Lower leg skin (tissue), 4 donors: ENCODE measurements at places on chromosomes 5 and 9. TPM values are rescaled to one million over a fixed set of nuclear protein-coding genes. Genes with fewer than 3 reads are reported as not detected.

DNA sequence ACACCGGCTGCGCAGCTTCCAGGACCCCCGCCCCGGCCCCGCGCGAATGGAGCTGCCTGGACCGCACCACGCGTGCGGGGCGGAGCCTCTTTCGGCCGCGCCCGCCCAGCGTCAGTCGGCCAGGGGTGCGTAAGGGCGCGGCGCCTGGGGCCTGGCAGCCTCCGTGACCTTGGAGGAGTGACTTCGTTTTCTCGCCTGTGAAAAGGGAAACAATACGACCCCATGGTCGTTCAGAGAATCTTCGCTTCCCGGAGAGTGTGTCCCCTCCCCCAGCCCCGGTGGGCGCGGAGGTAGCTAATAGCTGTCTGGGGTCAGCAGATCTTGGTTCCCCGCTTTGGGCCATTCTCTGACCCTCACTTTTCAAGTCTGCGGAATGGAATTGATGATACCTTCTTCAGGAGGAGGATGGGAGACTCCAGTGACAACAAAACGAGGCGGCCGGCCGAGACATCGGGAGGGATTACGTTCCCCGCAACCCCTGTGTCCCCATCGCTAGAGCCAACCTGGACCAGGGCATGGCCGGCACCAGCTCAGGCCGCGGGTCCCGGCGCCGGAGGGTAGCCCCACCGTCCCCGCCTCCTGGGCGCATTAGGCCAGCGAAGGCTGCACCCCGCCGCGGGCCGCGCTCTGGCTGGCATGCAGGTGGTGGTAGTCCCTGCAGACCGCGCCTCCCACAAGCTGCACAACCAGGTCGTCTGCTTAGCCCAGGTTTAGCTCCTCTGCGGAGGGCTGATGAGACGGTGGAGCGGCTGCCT is 5.5 kb upstream of the CDHR2 start:
- peak; percentile 94 for DNase-seq

- no peak for DNase-seq
Observed at GRCh38 chr5:83991566-83992224, 271.0 kb upstream of the HAPLN1 start.

DNA sequence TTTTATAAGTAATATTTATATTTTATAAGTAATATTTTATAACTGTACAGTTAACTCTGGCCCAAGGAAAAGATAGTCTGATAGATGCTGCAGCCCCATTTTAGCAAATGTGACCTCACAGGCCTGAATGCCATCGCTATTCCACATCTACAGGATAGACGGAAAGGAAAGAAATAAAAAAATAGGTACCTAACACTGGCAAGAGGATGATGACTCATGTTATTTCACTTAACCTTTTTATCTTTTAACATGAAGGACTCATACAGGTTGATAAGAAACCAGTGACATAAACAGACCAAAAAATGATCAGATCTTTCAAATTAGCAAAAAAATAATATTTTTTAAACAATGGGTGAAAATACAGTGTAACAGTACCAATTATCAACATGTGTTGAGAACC is 2.7 kb downstream of the CD274 start:
- DNase-seq: no peak

DNA sequence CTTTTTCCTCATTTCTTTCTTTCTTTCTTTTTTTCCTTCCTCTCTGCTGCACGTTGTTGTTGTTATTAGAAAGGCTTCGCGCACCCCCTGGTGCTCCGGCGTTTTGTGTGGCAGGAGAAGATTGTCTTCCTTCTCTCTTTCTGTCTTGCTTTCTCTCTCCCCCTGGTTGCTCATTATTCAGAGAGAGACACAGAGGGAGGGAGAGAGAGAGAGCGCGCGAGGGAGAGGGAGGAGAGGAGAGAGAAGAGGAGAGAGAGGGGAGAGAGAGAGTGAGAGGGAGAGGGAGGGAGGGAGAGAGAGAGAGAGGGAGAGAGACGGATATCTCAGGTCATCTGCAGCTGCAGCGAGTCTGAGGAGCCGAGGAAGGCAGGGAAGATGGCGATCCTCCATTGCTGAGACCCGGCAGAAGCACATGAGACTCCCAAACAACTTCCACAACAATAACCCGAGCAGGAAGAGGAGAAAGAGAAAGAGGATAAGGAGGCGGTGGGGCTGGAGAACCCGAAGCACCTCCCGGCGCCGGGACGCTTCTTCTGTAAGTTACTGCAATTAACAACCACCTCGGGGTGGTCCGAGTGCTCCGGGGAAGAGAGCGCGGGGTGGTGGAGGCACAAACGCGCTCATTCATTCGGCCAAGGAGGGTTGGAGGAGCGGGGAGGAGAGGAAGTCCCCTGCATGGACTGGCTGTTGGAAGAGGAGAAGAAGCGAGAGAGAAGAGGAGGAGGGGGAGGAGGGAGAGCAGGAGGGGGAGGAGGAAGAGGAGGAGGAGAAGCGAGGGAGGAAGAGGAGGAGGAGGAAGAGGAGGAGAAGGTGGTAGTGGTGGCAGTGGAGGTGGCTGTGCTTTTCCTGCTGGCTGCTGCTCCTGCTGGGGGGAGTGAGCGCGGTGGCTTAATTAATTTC is at the start of gene ZNF462:
Gene ZNF462, plus strand, starts transcription at position 346 of the 900 bp plus-strand sequence. CDS start 60,218 bp downstream, outside the sequence.
- no peak for DNase-seq

- DNase-seq: no peak
Observed at GRCh38 chr5:94941122-94941755, 322.8 kb downstream of the SLF1 start.

DNA sequence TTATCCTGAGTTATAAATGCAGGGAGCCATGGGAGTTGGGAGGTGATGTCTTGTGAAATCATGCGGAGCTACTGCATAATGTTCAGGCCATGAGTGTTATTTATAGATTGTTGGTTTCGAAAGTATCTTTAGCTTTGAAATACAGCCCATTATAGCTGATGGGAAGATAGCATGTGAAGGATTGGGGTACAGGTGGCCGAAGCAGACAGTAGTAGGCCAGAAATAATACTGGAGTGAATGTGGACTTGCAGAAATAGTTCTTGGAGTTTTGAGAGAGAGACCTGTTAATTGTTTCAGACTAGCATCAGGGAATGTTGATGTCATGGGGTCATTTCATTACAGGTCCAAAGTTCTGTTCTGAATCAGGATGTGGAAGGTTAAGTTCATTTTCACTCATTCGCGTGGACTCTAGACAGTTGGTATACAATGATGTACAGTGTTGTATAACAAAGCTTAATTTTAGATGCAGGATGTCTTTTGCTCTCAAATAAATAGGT is 3.8 kb downstream of the ATP6V1G1 start:
- DNase-seq: no peak

GRCh38 chr9:92671323-92671722 is 1.4 kb upstream of the IPPK start:
- DNase-seq: peak; percentile 90

- DNase-seq: no peak
Observed at GRCh38 chr9:91658513-91659105, 235.0 kb upstream of the NFIL3 start.

GRCh38 chr5:24804221-24804681 is 159.5 kb upstream of the CDH10 start:
- DNase-seq: no peak

DNA sequence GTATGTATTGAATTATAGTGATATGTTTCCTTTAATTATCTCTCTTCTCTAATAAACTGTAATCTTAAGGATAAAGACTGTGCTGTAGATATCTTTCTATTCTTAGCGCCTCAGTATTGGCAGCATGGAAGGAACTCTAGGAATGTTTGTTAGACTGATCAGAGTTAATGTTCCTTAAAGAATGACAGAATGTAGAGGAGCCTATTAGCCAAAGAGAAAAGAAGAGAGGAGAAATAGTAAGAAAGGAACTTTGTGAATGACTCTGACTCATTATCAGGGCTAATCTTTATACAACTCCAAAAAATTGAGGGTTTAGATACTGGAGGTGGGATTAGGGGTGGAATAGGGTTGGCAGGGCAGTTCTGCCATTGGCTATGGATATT is 59.0 kb upstream of the NUDT12 start:
- no peak for DNase-seq

- DNase-seq: no peak
Observed at GRCh38 chr5:174737330-174737729, 12.9 kb downstream of the MSX2 start.

DNA sequence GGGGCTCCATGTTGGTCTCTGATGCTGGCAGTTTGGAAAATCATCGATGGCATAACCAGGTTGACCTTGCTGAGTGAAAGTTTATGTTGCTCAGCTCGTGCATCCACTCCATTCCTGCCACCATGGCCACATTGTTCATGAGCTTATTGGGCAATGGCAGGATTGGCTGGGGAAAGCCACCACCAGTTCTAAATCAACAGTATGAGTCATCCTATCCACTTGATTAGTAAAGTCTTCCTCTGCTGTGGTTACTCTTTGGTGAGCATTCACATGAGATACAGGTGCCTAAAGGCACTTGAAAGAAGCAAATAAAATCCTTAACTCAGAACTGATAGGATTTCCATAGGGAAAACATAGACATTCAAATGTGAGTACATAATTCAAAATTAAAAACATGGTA is 131.8 kb upstream of the FBN2 start:
- no peak for DNase-seq

DNA sequence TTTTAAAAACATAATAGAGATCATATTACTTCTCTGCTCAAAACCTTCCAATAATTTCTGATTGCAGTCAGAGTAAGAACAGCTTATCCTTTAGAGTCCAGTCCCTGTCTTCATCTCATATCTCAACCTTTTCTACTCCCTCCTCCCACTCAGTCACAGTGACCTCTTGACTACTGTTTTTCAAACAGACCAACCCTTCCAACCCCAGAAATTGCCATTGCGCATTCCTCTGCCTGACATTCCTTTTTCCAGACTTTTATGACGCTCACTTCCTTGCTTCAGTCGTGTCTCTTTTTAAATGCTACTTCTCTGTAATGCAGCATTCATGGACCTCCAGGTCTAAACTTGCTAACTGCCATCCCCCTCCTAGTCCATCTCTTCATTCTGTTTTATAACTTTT is 800.5 kb downstream of the BRINP1 start:
- no peak for DNase-seq

DNA sequence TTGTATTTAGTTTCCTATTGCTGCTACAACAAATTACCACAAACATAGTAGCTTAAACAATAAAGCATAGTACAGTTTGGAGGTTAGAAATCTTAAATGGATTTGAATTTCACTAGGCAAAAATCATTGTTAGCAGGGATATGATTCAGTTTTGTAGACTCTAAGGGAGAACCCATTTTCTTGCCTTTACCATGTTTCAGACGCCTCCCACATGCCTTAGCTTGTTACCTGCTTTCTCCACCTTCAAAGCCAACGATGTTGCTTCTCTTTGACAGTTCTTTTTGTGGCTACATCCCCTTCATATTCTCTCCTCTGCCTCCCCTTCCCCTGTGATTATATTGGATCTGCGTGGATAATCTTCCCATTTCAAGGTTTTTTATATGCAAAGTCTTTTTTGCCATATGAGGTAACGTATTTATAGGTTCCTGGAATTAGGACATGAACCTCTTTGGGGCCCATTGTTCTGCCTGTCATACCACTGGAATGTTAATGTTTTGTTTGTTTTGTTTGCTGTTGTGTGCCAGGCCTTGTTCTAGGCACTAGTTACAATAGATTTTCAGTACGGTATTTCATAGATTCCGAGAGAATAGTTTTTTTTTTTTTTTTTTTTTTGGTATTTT is 54.1 kb downstream of the UHRF2 start:
- DNase-seq: no peak

GRCh38 chr5:170408877-170409660 is 19.9 kb upstream of the KCNMB1 start:
- DNase-seq: no peak

- no peak for DNase-seq
Observed at GRCh38 chr5:102289251-102289899, 6.7 kb downstream of the SLCO4C1 start.

DNA sequence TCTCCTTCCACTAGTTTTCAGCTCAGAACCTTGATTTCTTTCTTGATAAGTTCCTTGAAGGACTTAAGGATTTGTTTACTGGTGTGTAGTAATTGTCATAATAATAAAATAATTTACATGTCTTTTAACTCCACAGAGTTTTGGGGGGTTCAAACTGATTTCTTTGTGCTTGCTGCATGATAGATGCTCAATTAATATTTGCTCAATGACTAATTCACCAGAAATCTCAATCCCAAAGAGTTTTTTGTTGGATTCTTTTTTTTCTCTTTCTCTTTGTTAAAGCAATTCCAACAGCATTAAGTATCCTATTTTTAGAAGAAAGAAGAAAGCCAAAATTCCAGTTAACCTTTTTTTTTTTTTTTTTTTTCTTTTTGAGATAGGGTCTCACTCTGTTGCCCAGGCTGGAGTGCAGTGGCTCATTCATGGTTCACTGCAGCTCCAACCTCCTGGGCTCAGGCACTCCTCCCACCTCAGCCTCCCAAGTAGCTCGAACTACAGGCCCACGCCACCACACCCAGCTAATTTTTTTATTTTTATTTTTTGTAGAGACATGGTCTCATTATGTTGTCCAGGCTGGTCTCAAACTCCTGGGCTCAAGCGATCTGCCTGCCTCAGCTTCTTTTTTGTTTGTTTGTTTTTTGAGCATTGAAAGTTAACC is 10.8 kb downstream of the FAF2 start:
- no peak for DNase-seq

DNA sequence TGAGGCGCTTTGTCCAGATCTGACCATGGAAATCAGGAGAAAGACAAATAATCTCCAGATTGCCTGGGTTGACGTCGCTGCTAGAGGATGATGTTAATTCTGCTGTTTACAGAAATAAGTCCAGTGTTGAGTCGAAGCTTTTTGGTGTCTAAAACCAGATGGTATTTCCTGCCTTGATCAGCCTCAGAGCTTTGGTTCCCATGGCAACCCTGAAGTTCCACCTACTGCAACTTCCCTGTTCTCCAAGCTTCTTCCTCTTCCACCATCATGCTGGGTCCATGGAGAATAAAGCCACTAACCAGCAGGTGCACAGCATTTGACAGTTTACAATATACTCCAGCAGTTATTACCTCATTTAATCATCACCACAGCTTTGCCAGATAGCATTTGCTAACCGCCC is 18.0 kb upstream of the GABBR2 start:
- DNase-seq: peak; percentile 21

DNA sequence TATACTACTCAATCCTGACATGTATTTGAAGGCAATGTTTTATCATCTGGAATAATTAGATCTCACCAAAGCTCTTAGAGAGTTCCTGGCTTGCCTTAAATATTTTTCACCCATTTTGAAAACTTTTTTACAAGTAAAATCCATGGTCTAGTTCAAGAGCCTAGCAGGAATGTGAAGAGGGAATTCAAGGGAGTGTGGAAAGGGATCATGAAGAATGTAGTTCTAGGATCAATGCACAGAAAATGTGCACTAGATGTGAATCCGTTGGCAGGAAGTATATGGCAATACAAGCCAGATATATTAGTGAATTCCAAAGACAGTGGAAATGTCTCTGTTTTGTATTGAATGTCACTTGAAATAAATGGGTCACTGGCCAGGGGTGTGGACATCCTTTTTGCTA is 167.9 kb upstream of the MOCS2 start:
- no peak for DNase-seq

The EIF4E1B gene
- total RNA-seq: not detected

The BTNL3 gene
- total RNA-seq: not detected

The FYB1 gene
- total RNA-seq: 1.5 TPM

The HMCN2 gene
- 3.2 TPM for total RNA-seq

The PCDH1 gene
- total RNA-seq: 85.1 TPM

The PCDHGA11 gene
- 6.9 TPM for total RNA-seq

The SLC46A2 gene
- 62.6 TPM for total RNA-seq

The FOXD4 gene
- total RNA-seq: not detected

The FCN2 gene
- total RNA-seq: 0.29 TPM

The GPX8 gene
- 1.6 TPM for total RNA-seq

The CAMK4 gene
- 1.2 TPM for total RNA-seq

The TMC1 gene
- total RNA-seq: not detected

The CDKN2AIPNL gene
- 12.3 TPM for total RNA-seq

The KCNIP1 gene
- not detected for total RNA-seq

The FAXDC2 gene
- total RNA-seq: 72.8 TPM
